ENCODE measurements at places on chromosomes 7 and 10.

DNA sequence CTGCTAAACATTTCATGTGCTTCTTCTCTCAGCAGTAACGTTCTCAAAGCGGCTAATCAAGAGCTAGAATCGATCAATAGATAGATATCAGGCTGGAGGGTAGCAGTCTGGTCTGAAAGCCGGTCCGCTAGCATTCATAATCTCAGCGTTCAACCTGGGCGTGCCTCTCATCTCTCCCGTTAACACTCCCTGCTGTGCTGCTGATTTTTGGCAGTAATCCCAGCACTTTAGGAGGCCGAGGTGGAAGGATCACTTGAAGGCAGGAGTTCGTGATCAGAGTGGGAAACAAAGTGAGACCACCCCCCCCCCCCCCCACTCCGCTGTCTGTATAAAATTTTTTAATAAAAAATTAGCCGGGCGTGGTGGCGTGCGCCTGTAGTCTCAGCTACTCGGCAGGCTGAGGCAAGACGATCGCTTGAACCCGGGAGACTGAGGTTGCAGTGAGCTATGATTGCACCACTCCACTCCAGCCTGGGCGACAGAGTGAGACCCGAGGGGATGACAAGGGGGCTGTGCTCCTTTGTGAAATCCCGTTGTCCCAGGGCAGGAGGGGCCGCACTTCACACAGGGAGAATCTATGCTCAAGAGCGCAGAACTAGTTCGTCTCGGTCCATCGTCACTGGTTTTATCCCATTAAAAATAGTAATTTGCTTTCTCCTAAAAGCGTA is 624 bp upstream of the CEP55 start:
- DNase-seq: no peak

DNA sequence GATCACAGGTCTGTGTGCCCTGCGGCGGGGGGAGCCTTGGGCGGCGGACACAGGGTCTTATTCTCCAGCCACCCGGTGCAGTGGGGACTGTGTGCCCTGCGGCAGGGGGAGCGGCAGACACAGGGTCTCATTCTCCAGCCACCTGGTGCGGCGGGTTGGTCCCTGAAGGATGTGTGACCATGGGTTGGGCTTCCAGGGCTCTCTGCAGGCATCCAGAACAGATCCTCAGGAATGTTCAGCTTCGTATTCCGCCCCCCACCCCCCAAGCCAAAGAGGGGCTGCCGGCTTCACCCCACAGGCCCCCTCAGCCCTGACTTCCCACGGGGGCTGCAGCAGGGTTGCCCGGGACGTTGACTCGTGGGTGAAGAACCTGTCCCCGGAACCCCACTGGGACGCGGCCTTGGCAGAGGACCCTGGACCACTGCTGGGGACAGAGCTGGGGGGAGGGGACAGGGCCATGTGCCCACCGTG is 154.5 kb upstream of the PPP2R2D start:
- DNase-seq: no peak

- DNase-seq: no peak
Observed at GRCh38 chr7:25714013-25714412, 438.0 kb upstream of the NFE2L3 start.

- DNase-seq: no peak
Observed at GRCh38 chr7:111931016-111931517, 275.1 kb downstream of the DOCK4 start.

DNA sequence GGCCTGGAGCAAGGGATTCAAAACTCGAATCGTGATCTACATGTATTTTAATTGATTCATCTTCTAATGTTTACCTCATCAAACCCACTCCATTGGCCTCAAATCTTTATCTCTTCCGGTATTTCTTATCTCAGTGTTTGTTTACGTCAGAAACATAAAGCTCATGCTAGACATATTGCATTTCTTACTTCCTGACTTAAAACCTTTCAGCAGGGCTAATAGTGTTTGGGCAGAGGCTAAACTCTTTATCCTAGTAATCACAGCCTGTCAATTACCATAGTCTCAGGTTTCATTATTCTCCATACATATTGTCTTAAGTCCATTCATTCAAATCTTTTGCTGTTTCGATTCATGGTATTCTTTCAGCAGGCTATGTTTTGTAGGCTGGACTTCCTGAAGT is 81.3 kb upstream of the AGR3 start:
- no peak for DNase-seq

GRCh38 chr10:128645486-128645885 is 519.3 kb upstream of the MKI67 start:
- DNase-seq: no peak

- DNase-seq: no peak
Observed at GRCh38 chr10:29202386-29202940, 86.4 kb upstream of the LYZL1 start.

All from progenitor cell of endocrine pancreas (in vitro differentiated cells).